ENCODE measurements at places on chromosomes 5 and 9. TPM values are rescaled to one million over a fixed set of nuclear protein-coding genes. Genes with fewer than 3 reads are reported as not detected.

GRCh38 chr9:130918826-130919558, 20.1 kb downstream of the FIBCD1 start:
- H3K36me3 ChIP-seq: no peaks in the 10 kb centered on the region
- H3K4me3 ChIP-seq: no peak overlapping the region

- no peaks in the 10 kb centered on the region for H3K27me3 ChIP-seq
- H3K36me3 ChIP-seq: no peaks in the 10 kb centered on the region
- no peak for DNase-seq
- no peak overlapping the region for H3K4me3 ChIP-seq
- no peak overlapping the region for H3K27ac ChIP-seq
These were observed 74.5 kb upstream of the MAP1B start for GRCh38 chr5:72032788-72033187.

- H3K36me3 ChIP-seq: peaks cover 18% of the 10 kb centered on the region
- H3K4me1 ChIP-seq: peaks cover 24% of the 10 kb centered on the region
- no peak for DNase-seq
- H3K27ac ChIP-seq: no peak overlapping the region
- no peak overlapping the region for H3K4me3 ChIP-seq
- no peaks in the 10 kb centered on the region for H3K27me3 ChIP-seq
These were observed 310.4 kb upstream of the TRPC7 start for GRCh38 chr5:136675769-136676168.

- no peaks in the 10 kb centered on the region for H3K36me3 ChIP-seq
- H3K4me1 ChIP-seq: 0 out of 2 replicates have a peak, but pooled peaks cover 3% of the 10 kb centered on the region
- no peak for DNase-seq
- no peak overlapping the region for H3K27ac ChIP-seq
These were observed 153.5 kb upstream of the STK32A start for GRCh38 chr5:147081311-147081764.

DNA sequence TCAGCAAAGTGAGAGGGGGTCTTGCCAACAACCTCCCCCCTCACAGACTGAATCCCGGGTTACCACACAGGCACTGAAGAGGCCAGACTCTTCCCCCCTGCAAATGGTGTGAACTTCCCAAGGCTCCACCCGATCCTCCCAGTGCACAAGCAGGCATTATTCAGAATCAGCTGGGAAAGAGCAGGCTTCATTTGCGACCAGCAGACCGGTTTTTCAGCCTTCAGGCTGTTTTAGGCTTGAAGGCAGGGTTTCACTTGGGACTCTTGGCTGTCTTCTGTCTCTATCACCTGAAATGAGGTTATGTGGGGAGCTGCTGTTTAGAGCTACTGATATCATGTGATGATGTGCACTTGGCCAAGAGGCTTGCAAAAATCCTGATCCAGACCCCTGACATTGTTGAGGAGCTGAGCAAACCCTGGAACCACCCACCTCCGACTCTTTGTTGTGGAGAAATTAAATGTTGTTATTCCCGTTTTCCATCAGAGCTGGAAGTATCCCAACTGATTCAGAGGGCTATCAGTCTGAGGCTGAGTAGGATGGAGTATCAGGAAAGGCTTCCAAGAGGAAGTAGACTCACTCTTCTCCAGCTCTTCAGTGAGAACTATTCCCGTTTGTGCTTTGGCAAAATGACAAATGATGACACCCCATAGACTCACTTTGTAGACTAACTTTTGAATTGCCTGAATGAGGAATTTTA, 63.3 kb upstream of the ZFR start:
- H3K36me3 ChIP-seq: no peaks in the 10 kb centered on the region
- peaks cover 40% of the 10 kb centered on the region for H3K4me1 ChIP-seq
- H3K27ac ChIP-seq: no peak overlapping the region
- peaks cover 52% of the 10 kb centered on the region for H3K27me3 ChIP-seq
- H3K4me3 ChIP-seq: no peak overlapping the region

- H3K27me3 ChIP-seq: no peaks in the 10 kb centered on the region
- no peak overlapping the region for H3K4me3 ChIP-seq
- H3K36me3 ChIP-seq: no peaks in the 10 kb centered on the region
- H3K4me1 ChIP-seq: peaks cover 23% of the 10 kb centered on the region
- no peak for DNase-seq
- H3K27ac ChIP-seq: no peak overlapping the region
These were observed 7.3 kb upstream of the SPARC start for GRCh38 chr5:151694035-151694485.

Gene SHOC1
- not detected for total RNA-seq

- no peak overlapping the region for H3K27ac ChIP-seq
- no peak overlapping the region for H3K4me3 ChIP-seq
- peaks cover 4% of the 10 kb centered on the region for H3K27me3 ChIP-seq
- H3K36me3 ChIP-seq: no peaks in the 10 kb centered on the region
- H3K4me1 ChIP-seq: peaks cover 4% of the 10 kb centered on the region
- no peak for DNase-seq
These were observed 39.3 kb downstream of the TTLL11 start for GRCh38 chr9:122053567-122054350.

DNA sequence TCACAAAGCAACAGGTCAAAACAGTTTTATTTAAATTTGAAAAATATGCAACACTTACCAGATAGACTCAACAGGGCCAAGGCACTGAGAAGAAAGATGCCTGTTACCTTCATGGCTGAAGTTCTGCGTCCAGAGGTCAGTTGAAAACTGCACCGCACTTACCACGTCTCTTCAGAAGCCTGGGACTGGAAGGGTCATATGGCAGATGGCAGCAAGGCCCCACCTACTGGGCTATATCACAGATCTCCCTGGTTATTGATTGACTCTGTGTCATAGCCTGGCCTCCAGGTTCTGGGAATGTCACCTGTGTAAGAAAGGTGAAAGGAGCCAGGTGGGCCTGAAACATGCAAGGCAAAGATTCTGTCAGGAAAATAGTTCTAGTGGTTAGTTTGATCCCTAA, at the start of gene SPINK1:
SPINK1 (minus strand) TSS at position 207 of the 400 bp plus-strand sequence; CDS start at position 113, 94 bp downstream.
- no peak within 1 kb of the TSS for H3K4me3 ChIP-seq
- no peak for DNase-seq
- H3K36me3 ChIP-seq: no peaks in the 10 kb centered on the region
- no peaks in the 10 kb centered on the region for H3K27me3 ChIP-seq
- no peaks in the 10 kb centered on the region for H3K4me1 ChIP-seq
- no peak within 1 kb of the TSS for H3K27ac ChIP-seq

- no peak overlapping the region for H3K27ac ChIP-seq
- H3K4me1 ChIP-seq: peaks cover 20% of the 10 kb centered on the region
- no peak overlapping the region for H3K4me3 ChIP-seq
- no peak for DNase-seq
- H3K27me3 ChIP-seq: no peaks in the 10 kb centered on the region
These were observed 6.6 kb upstream of the CNOT6 start for GRCh38 chr5:180487556-180487955.

DNA sequence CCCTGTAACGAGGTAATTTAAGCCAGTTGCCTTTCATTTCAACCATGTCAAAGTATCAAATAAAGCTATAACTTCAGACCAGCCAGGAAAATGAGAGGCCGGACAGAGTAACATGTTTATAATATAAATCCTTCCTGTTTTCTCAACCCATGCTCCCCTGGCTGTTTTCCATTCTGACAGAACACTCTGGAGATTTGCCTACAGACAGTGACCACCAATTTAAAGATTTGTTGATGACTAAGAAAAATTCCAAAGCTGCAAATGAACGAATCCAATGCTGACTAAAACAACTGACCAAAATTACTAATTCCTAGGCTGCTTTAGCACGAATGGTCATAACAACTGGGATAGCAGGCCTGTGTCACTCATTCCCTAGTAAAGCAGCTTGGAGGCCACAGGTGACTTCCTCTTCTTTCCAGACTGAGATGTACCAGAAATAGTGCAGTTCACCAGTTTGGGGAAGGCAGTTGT, 141.4 kb downstream of the AOPEP start:
- no peak for DNase-seq
- H3K27me3 ChIP-seq: no peaks in the 10 kb centered on the region
- H3K36me3 ChIP-seq: no peaks in the 10 kb centered on the region
- H3K4me1 ChIP-seq: peaks cover 22% of the 10 kb centered on the region
- no peak overlapping the region for H3K4me3 ChIP-seq

DNA sequence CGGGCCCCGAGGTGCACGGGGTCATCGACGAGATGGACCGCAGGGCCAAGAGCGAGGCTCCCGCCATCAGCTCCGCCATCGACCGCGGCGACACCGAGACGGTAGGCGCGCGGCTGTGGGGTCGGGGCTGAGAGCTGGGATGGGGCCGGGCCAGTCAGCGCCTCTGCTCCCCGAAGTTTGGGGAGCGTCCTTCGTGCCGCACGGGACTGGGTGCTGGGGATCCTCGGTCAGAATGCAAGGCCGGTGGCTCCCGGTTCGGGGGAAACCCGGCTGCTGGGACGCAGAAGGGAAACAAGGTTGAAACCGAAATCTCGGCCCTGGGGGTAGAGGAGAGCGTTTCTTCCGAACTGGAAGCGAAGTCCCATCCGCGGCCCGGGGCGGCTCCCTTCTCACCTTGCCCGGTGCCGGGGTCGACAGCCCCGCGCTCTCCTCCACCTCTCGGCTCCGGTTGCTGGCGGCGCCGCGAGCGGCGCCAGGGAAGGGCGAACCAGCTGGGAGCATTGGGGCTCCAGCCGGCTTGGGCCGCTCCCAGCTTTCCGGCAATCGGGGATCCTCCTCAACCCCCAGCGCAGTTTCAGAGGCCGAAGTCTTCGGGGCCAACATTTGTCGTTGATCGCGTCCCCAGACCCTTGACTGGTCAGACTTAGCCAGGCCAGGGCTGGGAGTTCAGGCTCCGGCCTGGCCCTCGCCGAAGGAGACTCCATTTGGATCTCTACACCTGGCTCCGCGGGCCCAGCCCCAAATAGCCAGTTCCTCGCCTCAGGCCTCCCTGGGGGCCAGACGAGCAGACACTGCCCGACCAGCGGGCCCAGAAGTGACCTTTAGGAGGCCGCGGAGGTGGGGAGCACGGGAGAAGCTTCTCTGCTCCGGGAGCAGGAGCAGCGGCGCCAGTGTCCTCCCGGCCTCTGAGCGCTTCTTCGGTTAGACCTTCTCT, 1.1 kb downstream of the LHX2 start:
- DNase-seq: peak; percentile 48
- H3K4me3 ChIP-seq: peak overlapping the region; percentile 38
- H3K4me1 ChIP-seq: peaks cover 53% of the 10 kb centered on the region

Gene OLFM1
- 31.8 TPM for total RNA-seq

- DNase-seq: no peak
- no peaks in the 10 kb centered on the region for H3K27me3 ChIP-seq
- no peak overlapping the region for H3K4me3 ChIP-seq
These were observed 48.8 kb downstream of the SLC1A3 start for GRCh38 chr5:36655161-36655560.

Gene NUDCD2
- 73.4 TPM for total RNA-seq

Gene CSF1R
- total RNA-seq: 0.20 TPM

GRCh38 chr9:99392986-99393385, 170.9 kb downstream of the SEC61B start:
- no peaks in the 10 kb centered on the region for H3K36me3 ChIP-seq
- H3K27ac ChIP-seq: no peak overlapping the region
- H3K4me1 ChIP-seq: no peaks in the 10 kb centered on the region
- H3K27me3 ChIP-seq: no peaks in the 10 kb centered on the region
- no peak overlapping the region for H3K4me3 ChIP-seq

Gene C8G
- total RNA-seq: 0.85 TPM

Gene LCN2
- total RNA-seq: 3.0 TPM

Gene N4BP3
- total RNA-seq: 41.6 TPM

GRCh38 chr5:34001241-34001841, 6.5 kb downstream of the AMACR start:
- no peaks in the 10 kb centered on the region for H3K27me3 ChIP-seq
- no peak overlapping the region for H3K4me3 ChIP-seq
- H3K27ac ChIP-seq: peak overlapping the region; percentile 44
- DNase-seq: no peak
- H3K4me1 ChIP-seq: peaks cover 19% of the 10 kb centered on the region

Gene PAEP
- total RNA-seq: not detected

Gene SH3PXD2B
- total RNA-seq: 57.4 TPM

Gene GLDC
- total RNA-seq: 145 TPM

Gene TMC1
- total RNA-seq: 0.31 TPM

Gene THBS4
- 11.8 TPM for total RNA-seq

Gene BAAT
- 0.17 TPM for total RNA-seq

Gene FCN1
- total RNA-seq: not detected

Gene CAPSL
- not detected for total RNA-seq

Gene ABITRAM
- total RNA-seq: 6.0 TPM

DNA sequence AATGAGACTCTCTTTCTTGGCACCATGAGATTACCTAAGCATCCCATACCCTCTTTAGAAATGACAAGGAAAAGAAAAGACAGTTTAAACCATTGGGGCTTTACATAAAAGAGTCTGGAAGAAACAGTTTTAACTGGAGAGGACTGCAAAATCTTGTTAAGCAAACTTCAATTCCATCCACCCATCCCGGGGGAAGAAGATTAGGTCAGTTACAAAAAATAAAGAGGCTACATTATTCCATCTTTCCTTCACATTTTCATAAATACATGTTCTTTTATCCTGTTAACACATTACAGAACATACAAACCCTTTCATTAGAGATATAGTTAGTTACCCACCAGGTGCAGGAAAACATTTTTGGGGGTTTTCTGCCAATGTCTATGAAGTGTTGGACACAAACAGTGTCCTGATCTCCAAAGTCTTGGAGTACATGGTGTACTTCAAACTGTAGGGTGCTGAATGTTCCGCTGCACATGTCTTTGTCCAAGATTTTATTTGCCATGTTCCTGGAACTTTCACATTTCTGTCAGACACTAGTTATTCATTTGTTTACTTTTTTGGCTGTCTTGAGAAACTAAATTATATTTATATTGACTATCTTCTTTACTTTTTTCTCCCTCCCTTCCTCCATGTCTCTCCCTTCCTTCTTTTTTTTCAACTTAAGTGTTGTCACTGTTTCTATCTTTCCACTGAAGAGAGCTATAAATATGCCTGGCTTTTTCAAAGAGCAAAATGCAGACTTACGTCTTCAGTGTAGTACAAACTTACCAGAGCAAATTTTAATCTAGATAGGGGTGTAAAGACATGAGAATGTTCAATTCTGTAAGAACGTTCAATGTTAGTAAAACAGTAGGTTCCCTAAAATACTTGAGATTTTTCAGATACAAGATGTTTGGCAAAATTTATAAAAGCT, 410.9 kb upstream of the PRR16 start:
- H3K36me3 ChIP-seq: no peaks in the 10 kb centered on the region
- H3K27me3 ChIP-seq: no peaks in the 10 kb centered on the region
- DNase-seq: no peak
- no peaks in the 10 kb centered on the region for H3K4me1 ChIP-seq

DNA sequence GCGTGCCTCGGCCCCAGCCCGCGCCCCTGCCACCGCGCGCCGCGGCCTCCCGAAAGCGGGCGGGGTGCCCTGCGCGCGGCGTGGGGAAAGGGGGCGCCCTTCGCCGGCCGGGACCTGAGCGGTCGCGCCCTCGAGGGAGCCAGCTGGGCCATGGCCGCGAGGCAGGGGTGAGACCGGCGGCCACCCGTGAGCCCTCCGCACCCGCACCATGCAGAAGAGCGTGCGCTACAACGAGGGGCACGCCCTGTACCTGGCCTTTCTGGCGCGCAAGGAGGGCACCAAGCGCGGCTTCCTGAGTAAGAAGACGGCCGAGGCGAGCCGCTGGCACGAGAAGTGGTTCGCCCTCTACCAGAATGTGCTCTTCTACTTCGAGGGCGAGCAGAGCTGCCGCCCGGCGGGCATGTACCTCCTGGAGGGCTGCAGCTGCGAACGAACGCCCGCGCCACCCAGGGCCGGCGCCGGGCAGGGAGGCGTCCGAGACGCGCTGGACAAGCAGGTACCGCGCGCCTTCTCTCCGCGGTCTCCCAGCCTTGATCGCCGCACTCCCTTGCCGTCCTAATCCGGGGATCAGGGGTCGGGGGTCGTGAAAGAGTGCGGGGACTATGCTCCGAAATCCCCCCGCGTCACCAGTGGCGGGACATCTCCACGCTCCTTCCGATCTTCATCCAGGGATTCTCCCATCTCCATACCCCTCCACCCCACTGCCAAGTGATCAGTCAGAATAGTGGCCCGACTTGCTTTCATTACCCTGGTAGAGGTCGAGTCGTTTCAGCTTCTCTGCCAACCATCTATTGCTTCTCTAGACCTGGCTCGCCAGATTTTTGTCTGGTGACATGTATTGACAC, 590 bp downstream of the RASGRF2 start:
- H3K4me3 ChIP-seq: peak overlapping the region; percentile 84
- H3K27ac ChIP-seq: no peak overlapping the region
- peaks cover 25% of the 10 kb centered on the region for H3K27me3 ChIP-seq
- DNase-seq: peak; percentile 39
